ENCODE measurements at places on chromosomes 12 and 14.

DNA sequence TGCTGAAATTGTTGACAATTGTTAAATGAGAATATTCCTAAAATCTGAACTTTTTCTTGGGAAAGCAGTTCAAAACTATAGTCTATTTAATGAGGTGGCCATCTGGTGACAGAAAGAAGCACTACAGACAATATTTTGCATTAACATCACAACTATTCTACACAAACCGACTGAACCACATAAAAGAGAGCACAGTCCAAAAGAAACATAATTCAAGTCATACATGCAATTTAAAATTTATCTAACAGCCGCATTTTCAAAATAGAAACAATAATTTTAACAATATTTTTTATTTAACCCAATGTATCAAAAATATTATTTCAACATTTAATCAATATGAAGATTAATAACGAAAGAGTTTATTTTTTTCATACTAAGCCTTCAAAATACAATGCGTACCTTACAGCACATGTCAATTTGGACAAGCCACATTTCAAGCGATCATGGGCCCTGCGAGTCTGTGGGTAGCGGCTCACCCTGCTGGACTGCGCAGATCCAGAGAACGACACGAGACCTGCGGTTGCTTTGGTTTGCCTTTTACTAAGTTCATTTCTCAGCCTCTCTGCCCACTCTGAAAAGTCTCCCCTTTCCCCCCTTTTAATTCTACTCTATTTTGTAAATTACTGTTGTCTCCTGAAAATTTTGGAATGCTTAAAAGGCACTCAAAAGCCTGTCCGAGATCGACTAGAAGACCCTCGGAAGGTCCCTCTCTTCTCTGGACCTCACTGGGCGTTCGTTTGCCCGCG, 947 bp upstream of the LRRC9 start:
- peak; percentile 8 for DNase-seq

- peak; percentile 54 for DNase-seq
Measured at GRCh38 chr12:10364815-10365622, 24.8 kb downstream of the KLRK1 start.

DNA sequence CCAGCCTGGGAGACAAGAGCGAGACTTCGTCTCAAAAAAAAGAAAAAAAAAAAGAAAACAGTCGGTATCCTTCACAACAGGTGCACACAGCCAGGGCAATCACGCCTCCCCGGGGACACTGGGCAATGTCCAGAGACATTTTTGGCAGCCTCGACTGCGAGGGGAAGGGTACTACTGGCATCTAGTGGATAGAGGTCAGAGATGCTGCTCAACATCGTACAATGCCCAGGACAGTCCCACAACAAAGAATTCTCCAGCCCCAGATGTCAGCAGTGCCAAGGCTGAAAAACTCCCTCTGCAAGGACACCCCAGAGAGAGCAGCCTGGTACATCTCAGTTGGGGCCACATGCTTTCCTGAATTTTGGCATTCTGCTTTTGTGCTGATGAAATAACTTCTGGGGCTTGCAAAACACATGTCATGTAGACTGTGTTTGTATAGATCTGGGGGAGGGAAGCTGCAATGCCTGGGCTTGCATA, 21.5 kb downstream of the ALDH2 start:
- DNase-seq: peak; percentile 37

- DNase-seq: peak; percentile 30
Measured at GRCh38 chr12:64392221-64392620, 1.7 kb upstream of the C12orf56 start.

- peak; percentile 9 for DNase-seq
Measured at GRCh38 chr12:47838286-47838931, 18.7 kb upstream of the HDAC7 start.

DNA sequence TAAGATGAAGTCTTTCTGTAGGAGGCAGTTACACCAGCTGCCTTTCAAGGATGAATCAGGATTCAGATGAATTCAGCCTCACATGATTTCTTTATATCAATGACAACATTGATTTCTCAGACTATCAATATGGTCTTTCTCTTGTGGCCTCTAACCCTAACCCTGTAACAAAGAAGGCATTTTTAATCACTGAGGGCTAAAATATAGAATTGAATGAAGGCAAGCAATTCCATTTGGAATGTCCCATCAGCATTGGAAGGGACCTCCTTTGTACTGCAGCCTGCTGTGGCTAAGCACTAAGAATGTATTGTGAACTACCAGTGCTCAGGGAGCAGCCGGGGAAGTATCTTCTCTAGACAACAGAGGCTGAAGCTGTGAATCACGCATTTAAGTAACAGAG, 90.6 kb upstream of the FRMD6 start:
- DNase-seq: no peak

DNA sequence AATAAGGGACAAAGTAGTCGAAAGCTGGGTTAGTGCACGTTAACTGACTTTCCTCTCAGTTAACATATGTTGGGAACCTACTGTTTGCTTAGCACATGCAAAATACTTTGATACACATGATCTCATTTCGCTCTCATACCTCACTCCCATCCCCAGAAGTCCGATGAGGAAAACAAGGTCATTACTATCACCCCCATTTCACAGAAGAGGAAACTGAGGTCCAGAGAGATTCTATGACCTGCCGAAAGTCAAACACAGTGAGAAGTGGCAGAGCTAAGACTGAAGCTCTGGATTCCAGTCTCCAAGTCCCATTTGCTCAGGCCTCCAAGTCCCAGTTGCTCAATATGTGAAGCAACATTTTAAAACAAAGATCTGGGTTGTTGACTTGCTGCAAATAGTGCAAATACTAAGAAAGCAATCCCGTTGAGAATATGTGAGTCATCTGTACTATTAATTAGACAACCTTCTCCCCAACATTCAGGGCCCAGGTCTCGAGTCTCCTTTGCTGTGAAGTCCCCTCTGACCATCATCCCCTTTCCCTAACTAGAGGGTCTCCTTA, 170.6 kb upstream of the PWP1 start:
- DNase-seq: no peak

DNA sequence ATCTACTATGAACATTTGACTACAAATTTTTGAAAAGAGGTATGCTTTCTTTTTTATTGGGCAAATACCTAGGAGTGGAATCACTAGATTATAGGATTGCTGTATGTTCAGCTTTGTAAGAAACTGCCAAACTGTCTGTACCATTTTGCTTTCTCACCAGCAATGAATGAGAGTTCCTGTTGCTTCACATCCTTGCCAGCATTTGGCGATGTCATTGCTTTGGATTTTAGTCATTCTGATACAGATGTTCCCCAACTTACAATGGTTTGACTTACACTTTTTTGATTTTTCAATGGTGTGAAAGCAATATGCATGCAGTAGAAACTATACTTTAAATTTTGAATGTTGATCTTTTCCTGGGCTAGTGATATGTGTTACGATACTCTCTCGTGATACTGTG, 328.7 kb downstream of the RAD51B start:
- no peak for DNase-seq

DNA sequence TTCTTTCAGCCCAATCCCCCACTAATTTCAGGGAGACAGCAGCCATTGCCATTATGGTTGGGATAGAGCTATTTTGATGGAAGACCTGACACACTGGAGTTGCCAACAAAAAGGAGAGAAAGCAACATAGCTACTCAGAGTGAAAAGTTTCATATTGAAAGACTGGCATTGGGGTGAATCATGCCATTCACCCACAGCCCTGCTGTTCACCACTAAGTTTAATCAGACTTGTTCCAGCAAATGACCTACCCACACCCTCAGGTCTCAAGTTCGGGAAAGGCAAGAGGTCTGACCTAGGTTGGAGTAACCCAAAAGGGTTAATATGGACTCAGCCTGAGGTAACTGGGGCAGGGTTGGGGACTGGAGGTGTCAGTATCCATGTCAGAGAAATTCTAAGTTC, 169.2 kb downstream of the PAWR start:
- DNase-seq: no peak

GRCh38 chr12:66899588-66899987, 220.7 kb upstream of the GRIP1 start:
- DNase-seq: no peak

GRCh38 chr14:74785056-74785613, 22.0 kb downstream of the YLPM1 start:
- no peak for DNase-seq

GRCh38 chr14:54564071-54564867, 2.7 kb upstream of the SAMD4A start:
- DNase-seq: peak; percentile 43

- DNase-seq: no peak
Measured at GRCh38 chr14:75379930-75380270, 47.9 kb upstream of the JDP2 start.

DNA sequence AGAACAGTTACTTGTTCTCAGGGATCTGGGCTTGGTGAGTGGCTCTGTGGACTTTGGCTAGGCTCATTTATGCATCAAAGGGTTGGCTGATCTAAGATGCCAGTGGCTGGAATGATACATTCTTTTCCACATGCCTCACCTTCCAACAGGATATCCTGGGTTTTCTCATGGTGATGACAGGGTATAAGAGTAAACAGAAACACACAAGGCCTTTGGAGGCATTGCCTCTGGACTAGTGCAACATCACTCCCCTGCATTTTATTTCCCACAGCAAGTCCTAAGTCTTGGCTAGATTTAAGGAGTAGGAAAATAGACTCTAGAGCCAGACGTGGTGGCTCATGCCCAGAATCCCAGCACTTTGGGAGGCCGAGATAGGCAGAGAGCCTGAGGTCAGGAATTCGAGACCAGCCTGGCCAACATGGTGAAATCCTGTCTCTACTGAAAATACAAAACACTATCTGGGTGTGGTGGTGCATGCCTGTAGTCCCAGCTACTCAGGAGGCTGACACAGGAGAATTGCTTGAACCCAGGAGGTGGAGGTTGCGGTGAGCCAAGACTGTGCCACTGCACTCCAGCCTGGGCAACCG, 47.9 kb downstream of the RPH3A start:
- no peak for DNase-seq

- DNase-seq: no peak
Measured at GRCh38 chr12:108478611-108479206, 36.4 kb upstream of the FICD start.

DNA sequence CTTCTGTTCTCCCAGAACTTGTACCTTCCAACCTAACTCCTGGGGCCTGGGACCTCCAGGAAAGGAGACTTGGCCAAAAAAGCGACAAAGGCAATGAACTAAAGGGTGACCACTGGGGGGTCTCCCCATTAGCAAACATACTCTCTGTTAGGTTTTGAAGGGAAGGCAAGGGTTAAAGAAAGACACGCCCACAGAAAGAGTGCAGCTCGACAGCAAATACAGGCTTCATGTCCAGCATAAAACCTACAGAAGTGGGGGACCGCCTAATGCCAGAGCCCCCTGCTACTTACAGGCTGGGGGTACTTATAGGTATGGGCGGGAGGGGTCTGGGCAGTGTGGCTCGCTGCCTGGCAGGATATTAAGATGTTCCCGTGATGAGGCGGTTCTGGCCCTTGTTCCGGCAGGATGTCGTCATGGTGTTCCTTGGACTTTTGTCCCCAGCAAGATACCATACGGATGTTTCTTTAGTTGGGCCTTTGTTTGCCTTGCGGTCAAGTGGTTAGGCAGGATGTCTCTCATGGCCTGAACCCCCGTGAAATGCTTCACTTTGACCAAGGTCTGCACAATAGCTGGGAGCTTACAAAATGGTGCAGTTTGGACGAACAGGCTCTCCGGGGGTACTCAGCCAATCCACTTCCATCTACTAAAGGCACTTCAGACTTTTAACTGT, 53.4 kb downstream of the PRMT8 start:
- no peak for DNase-seq

GRCh38 chr14:22159099-22159498, 429.9 kb downstream of the DAD1 start:
- DNase-seq: no peak

DNA sequence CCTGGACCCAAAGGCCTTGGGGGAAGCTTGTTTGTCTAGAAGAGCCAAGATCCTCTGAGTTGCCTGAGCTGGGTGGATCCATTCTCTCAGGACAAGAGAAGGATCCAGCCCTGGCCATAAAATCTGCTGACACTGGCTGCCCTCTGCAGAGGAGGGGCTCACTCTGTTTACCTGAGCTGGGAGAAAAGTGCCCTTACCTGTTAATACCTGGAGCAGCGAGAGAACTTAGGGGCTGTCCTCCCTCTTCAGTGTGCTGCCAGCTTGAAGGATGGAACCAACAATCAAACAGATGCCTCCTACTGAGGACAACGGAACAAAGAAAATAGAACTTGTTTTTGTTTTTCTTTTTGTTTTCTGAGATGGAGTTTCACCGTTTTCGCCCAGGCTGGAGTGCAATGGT, 7.3 kb upstream of the KRT7 start:
- no peak for DNase-seq

- no peak for DNase-seq
Measured at GRCh38 chr12:12586879-12587675, 24.4 kb upstream of the DUSP16 start.

- no peak for DNase-seq
Measured at GRCh38 chr14:96622926-96623325, 120.7 kb downstream of the PAPOLA start.

- no peak for DNase-seq
Measured at GRCh38 chr14:61351477-61351876, 30.1 kb downstream of the PRKCH start.

- DNase-seq: no peak
Measured at GRCh38 chr14:56703947-56704346, 106.3 kb downstream of the OTX2 start.

- DNase-seq: no peak
Measured at GRCh38 chr14:44428231-44428945, 78.7 kb downstream of the FSCB start.

GRCh38 chr12:46342562-46343033, 30.0 kb downstream of the SLC38A2 start:
- DNase-seq: no peak

GRCh38 chr12:52401526-52401925, 4.6 kb downstream of the KRT82 start:
- no peak for DNase-seq

DNA sequence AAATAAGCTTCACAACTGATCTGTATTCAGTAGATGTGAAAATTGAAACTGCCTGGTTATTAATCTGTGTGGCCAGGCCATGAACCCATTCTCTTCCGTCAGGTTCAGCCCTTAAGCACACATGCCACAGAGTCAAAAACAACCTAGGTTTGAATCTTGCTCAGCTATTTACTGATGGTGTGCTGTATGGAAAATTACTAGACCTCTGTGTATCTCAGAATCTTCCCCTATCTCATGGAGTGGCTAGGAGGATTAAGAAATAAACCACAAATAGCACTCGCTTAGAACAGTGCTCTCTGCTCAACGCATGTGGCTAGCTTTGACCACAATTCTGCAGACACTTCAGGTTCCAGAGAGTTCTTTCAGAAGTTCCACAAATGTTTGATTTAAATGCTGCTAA, 240.7 kb upstream of the PLEKHG7 start:
- peak; percentile 73 for DNase-seq

- no peak for DNase-seq
Measured at GRCh38 chr14:81557146-81557545, 23.5 kb upstream of the SEL1L start.

GRCh38 chr12:100043631-100044030, 58.9 kb upstream of the ANKS1B start:
- DNase-seq: no peak

DNA sequence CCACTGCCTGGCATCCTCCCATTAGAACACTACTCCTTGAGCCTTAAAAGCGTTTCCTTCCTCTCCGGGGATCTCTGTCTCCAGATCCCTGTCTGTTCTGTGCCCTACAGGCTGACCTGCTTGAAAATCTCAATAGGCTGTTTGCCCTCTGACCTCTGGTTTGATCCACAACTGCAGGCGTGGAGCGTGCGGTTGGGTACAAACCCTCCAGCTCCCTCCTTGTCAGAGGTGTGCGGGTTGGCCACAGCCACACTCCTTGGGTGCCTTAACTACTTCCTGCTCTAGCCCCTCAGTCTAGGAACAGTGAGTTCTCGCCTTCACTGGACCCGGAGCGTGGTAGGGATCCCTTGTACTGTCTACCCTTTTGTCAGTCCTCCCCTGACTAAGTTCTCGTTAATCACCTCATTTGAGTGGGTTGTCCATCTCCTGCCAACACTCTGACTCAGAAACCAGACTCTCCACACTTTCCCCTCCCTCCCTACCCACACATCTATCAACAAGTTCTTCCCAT, 33.1 kb downstream of the CMKLR1 start:
- DNase-seq: no peak
